Femur (tissue), 1 donor: ENCODE measurements at places on chromosomes 13 and 19.

DNA sequence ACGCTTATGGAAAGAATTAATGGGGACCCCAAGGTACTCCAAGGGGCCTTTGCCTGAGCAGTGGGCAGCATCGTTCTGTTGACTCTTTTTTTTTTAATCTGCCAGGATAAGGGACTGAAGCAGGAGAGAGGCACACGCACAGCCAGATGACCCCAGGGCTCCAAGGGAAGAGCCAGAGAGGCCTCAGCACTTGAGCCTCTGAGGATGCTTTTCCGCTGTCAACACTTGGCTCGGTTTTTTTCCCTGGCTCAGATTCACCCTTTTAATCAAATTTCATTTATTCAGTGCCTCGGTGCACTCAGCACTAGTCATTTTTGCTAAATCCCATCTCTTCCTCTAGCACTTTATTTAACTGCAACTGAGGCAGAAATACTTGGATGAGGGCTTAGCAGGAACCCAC is 226.3 kb downstream of the FGF9 start:
- DNase-seq: no peak

DNA sequence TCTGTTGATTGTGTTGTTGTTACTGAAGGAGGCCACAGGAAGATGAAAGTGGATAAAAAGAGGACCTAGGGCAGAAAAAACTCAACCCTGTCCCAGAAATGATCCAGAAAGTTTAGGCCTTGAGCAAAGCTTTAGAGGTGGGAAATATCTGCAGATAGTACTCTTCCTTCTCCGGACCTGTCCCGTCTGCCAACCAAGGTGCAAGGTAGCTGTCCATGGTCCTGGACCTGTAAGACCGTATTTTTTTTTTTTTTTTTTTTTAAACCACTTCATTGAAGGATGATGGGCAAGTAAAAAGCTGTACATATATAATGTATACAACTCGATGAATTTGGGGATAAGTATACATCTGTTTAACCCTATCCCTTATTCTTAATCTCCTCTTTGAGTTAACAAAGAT is 225.9 kb downstream of the OLFM4 start:
- DNase-seq: no peak

DNA sequence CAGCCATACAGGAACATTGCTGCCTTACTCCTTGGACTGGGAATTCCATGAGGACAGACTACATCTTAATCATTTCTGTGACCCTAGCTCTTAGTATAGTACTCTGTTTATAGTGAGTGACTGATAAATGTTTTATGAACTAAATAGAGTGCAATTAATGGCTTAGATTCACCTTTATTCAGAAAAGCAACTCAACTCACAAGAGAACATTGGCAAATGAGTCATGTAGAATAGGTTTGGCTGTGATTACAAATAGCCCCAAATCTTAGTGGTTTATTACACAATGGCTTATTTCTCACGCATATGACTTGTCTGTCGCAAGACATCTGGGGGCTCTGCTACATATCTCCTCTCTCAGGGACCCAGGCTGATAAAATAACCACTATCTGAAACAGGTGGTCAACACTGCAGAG is 121.6 kb upstream of the KL start:
- no peak for DNase-seq

DNA sequence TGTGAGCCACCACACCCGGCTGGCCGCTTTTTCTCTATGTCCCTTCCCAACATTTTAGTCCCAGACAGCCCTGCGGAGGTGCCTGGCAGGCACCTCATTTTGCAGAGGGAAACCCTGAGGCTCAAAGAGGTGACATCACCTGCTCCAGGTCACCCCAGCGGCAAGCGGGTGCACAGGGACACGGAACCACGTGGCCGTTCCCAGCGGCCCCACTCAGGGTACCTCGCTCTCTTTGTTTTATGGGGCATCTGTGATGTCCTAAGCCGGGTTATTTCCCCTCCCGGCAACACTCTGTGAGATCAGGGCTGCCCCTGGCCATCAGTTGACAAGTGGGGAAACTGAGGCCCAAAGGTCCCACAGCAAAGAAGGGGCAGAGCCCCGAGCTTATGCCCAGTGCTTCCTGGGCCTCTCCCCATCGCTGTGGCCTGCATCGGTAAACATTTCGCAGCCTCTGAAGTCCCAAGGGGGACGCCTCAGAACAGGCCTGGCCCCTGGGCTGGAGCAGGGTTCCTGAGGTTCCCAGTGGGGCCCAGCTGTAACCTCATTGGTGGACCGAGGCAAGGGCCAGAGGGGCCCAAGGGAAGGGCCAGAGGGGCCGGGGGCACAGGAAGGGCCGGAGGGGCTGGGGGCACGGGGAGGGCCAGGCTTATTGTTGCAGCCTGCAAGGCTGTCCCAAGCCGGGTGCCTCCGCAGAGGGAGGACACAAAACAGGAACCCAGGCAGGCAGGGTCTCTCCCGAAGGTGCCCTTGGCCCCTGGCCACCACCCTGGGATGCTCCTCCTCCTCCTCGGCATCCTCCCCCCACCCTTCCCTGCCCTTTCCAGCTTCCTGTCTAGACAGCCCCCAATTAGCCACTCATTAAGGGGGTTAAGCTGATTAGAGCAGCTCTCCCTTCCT is 39.0 kb downstream of the SMIM24 start:
- no peak for DNase-seq

GRCh38 chr13:94196413-94196812 is 283.1 kb downstream of the DCT start:
- no peak for DNase-seq

- no peak for DNase-seq
Measured at GRCh38 chr13:113093580-113094409, 11.8 kb upstream of the F7 start.

GRCh38 chr13:80237646-80238045 is 103.3 kb downstream of the SPRY2 start:
- DNase-seq: no peak

DNA sequence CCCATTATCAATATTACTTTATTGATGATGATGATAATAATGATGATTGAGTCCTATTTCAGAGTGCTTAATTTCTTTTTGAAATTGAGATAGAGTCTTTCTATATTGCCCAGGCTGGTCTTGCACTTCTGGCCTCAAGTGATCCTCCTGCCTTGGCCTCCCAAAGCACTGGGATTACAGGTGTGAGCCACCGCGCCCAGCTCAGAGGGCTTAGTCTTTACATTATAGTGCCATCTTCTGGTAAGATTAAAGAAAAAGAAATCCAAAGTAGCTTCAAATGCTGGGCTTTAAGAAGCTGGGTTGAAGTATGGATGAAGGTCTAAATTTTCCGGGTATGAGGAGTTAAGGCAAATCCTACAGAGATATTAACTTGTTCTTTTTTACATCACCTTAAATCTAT is 3.4 kb upstream of the ZNF333 start:
- no peak for DNase-seq

- DNase-seq: no peak
Measured at GRCh38 chr19:39017026-39017425, 15.3 kb downstream of the FBXO27 start.

DNA sequence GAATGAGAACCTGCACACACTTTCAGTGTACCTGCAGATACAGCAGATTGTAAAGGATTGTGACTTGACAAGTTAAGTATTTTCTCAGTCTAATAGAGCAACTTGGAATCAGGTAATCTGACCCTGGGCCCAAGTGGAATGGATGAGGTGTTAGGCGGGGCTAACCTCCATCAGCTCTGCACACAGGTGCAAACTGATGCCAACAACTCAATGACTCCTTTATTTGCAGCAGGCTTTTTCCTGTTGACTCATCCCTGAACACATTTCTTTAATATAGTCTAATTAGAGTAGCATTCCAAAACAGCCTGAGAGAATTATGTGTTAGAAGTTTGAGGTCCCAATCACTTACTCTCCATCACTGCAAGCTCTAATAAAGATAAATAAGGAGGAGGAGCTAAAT is 48.8 kb downstream of the TPT1 start:
- no peak for DNase-seq
